ENCODE measurements at places on chromosomes 2 and 18.
A peak's percentile ranks its signal among the peaks of the same experiment; 100 is the strongest.

- DNase-seq: no peak
These were observed 65.4 kb upstream of the VRK2 start for GRCh38 chr2:57981083-57981768.

DNA sequence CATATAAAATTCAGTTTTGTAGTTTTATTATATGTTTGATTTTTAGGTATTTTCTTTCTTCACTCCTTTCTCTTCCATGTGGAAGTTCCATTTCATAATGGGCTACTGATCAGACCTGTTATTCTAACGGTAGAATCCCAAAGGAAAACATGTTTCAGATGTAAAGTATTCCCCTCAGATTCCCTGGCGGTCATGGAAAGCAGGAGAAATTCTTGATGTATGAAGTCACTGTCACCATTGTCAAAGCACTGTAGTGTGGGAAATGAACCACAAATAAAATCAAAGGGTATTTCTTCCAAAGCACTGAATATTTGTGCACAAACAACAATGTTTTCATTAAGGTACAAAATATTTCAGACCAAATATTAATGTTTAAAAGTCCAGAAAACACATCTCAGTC lies 237.3 kb upstream of the KLHL14 start:
- no peak for DNase-seq

GRCh38 chr2:195818106-195818505 lies 161.1 kb downstream of the SLC39A10 start:
- no peak for DNase-seq

DNA sequence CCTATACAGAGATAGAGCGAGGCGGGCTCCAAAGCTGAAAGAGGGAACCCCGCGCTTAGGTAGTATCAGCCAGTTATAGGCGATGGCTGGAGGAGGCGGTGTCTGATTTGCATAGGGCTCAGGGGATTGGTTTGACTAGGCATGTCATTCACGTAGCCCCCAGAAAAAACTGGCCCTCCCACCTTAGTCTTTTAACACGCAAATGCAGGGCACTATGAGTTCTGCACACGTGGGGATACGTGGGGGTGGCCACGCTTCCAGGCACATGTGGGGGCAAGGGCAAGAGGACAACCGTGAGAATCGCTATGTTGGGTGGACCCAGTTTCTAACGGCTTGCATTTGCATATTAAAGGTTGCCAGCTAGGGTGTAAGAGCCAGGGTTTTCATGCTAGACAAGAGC lies 56.7 kb upstream of the MSTN start:
- no peak for DNase-seq

- peak; percentile 17 for DNase-seq
These were observed 1.5 kb downstream of the CAB39 start for GRCh38 chr2:230714136-230714480.

- DNase-seq: no peak
These were observed 1953.4 kb upstream of the LRRTM1 start for GRCh38 chr2:82257796-82258555.
